ENCODE measurements at places on chromosomes 7 and 10. TPM values are rescaled to one million over a fixed set of nuclear protein-coding genes. Genes with fewer than 3 reads are reported as not detected.

The CALML3 gene
- not detected for total RNA-seq

The GSTO1 gene
- total RNA-seq = 43.3 TPM

DNA sequence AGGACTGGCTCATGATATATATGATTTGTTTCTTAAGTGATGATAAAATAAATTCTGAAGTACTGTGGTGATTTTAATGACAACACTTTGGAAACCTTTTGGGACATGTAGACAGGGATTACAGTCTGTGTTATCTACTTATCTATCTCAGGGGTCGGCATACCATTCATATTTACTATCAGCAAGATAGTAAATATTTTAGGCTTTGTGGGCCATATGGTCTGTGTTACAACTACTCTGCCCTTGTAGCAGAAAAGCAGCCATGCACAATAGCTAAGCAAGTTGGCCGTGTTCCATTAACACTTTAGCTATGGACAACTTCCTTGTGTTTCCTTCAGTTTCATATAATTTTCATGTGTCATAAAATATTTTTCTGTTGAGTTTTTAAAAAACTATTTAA, 97.8 kb upstream of the PRPS1L1 start:
- no peaks in the 10 kb centered on the region for H3K4me1 ChIP-seq
- H3K4me3 ChIP-seq = no peak overlapping the region
- H3K27ac ChIP-seq = no peak overlapping the region
- no peaks in the 10 kb centered on the region for H3K36me3 ChIP-seq

GRCh38 chr10:74293686-74294371, 142.8 kb downstream of the ADK start:
- H3K36me3 ChIP-seq = no peaks in the 10 kb centered on the region
- H3K27me3 ChIP-seq = no peaks in the 10 kb centered on the region
- no peak overlapping the region for H3K27ac ChIP-seq
- no peak overlapping the region for H3K4me3 ChIP-seq
- DNase-seq = no peak

The OR2A5 gene
- not detected for total RNA-seq

GRCh38 chr10:99369551-99369950, 40.4 kb downstream of the CNNM1 start:
- H3K4me3 ChIP-seq = no peak overlapping the region
- H3K27ac ChIP-seq = no peak overlapping the region
- no peaks in the 10 kb centered on the region for H3K4me1 ChIP-seq
- DNase-seq = no peak
- H3K27me3 ChIP-seq = no peaks in the 10 kb centered on the region

- DNase-seq = no peak
- H3K36me3 ChIP-seq = no peaks in the 10 kb centered on the region
- H3K27me3 ChIP-seq = peaks cover 16% of the 10 kb centered on the region
- H3K4me1 ChIP-seq = peaks cover 10% of the 10 kb centered on the region
These were observed 31.4 kb upstream of the PAX2 start for GRCh38 chr10:100713859-100714565.

DNA sequence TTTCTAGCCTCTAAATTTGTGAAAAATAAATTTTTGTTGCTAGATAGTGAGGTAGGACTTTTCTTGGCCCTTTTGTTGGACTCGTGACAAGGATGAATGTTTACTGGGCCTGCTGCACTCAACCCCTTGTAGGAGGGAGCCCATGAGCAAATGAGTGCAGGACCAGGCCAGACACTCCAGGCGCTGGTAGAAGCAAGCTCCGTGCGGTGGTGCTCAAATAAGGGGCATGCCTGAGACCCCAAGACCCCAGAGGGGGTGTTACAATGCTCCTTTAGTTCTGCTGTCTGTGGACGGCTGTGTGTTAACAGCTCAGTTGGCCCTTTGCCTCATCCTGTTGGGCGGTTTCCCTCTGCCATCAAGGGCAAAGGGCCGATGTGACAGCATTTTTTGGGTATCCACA, 1195.3 kb upstream of the PHF14 start:
- H3K27ac ChIP-seq = no peak overlapping the region
- no peaks in the 10 kb centered on the region for H3K4me1 ChIP-seq
- no peak overlapping the region for H3K4me3 ChIP-seq
- H3K36me3 ChIP-seq = no peaks in the 10 kb centered on the region

- H3K36me3 ChIP-seq = no peaks in the 10 kb centered on the region
- DNase-seq = no peak
- H3K4me1 ChIP-seq = no peaks in the 10 kb centered on the region
- H3K4me3 ChIP-seq = no peak overlapping the region
- H3K27ac ChIP-seq = no peak overlapping the region
These were observed 81.6 kb downstream of the UNCX start for GRCh38 chr7:1314021-1314907.

- DNase-seq = no peak
- no peak overlapping the region for H3K4me3 ChIP-seq
- no peak overlapping the region for H3K27ac ChIP-seq
- no peaks in the 10 kb centered on the region for H3K36me3 ChIP-seq
- no peaks in the 10 kb centered on the region for H3K27me3 ChIP-seq
These were observed 279.0 kb upstream of the TCERG1L start for GRCh38 chr10:131590567-131590966.

The NKX1-2 gene
- not detected for total RNA-seq

GRCh38 chr7:13542451-13542850, 447.0 kb downstream of the ETV1 start:
- no peak overlapping the region for H3K27ac ChIP-seq
- no peak for DNase-seq
- no peaks in the 10 kb centered on the region for H3K27me3 ChIP-seq
- no peaks in the 10 kb centered on the region for H3K36me3 ChIP-seq
- H3K4me3 ChIP-seq = no peak overlapping the region
- no peaks in the 10 kb centered on the region for H3K4me1 ChIP-seq

DNA sequence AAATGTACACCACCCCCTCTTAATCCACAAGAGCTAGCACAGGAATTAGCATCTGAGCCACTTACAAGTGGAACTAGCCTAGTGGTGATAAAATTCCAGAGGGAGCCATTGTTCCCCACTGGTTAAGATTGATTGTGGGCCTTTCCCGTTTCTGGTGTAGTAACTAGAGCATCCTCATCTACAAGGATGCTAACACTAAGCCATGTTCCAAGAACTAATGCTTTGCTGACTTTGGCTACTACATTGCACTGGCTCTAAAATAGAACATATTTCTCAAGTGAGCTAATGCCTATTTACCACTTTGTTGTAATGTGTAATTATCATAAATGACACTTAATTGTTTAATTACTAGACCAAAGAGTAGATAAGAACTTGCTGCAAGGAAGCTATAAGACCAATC, 143.7 kb downstream of the FZD1 start:
- no peaks in the 10 kb centered on the region for H3K36me3 ChIP-seq
- no peaks in the 10 kb centered on the region for H3K27me3 ChIP-seq
- no peak overlapping the region for H3K27ac ChIP-seq
- H3K4me3 ChIP-seq = no peak overlapping the region
- no peak for DNase-seq
- H3K4me1 ChIP-seq = no peaks in the 10 kb centered on the region

The EGR2 gene
- total RNA-seq = 4.2 TPM

DNA sequence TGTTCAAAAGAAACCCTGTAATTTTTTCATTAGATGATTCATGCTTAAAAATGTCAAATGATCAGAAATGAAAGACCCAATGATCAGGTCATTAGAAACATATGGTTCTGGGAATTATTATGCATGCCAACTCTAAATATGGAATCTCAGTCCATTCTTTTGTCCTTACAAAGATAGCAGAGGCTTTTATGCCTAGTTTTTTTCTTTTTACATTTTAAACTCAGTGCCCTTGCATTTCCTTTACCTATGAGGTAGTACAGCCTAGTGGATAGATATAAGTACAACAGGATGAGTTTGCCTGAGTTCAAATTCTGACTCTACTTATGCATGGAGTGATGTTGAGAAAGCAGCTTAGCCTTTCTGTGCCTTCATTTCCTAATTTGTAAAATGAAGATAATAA, 392.9 kb downstream of the SUGCT start:
- no peak for DNase-seq
- H3K27ac ChIP-seq = no peak overlapping the region
- no peaks in the 10 kb centered on the region for H3K27me3 ChIP-seq
- no peak overlapping the region for H3K4me3 ChIP-seq
- H3K36me3 ChIP-seq = no peaks in the 10 kb centered on the region

All from upper lobe of left lung (tissue), 6 donors.